Endodermal cell (in vitro differentiated cells): ENCODE measurements at places on chromosomes 13 and 19. TPM values are rescaled to one million over a fixed set of nuclear protein-coding genes. Genes with fewer than 3 reads are reported as not detected.

RGCC gene
- total RNA-seq, result 4.5 and 5.4 TPM in 2 replicates

IQCN gene
- 3.0 to 4.3 TPM (median 3.3 TPM) in 3 replicates for total RNA-seq

LAIR2 gene
- not detected in 2 replicates for total RNA-seq

IFI30 gene
- total RNA-seq, result 11.0 and 11.1 TPM in 2 replicates

GFY gene
- total RNA-seq, result 0.18 and 0.20 TPM in 2 replicates

ZNF99 gene
- total RNA-seq, result not detected in 2 replicates

CEACAM20 gene
- not detected in 2 replicates for total RNA-seq

ZNF493 gene
- 24.3 and 29.5 TPM in 2 replicates for total RNA-seq

RETN gene
- not detected in 2 replicates for total RNA-seq

URAD gene
- not detected in 3 replicates for total RNA-seq

NLRP12 gene
- total RNA-seq, result 0.20 to 0.56 TPM (median 0.23 TPM) in 3 replicates

CEACAM8 gene
- not detected in 3 replicates for total RNA-seq

DNA sequence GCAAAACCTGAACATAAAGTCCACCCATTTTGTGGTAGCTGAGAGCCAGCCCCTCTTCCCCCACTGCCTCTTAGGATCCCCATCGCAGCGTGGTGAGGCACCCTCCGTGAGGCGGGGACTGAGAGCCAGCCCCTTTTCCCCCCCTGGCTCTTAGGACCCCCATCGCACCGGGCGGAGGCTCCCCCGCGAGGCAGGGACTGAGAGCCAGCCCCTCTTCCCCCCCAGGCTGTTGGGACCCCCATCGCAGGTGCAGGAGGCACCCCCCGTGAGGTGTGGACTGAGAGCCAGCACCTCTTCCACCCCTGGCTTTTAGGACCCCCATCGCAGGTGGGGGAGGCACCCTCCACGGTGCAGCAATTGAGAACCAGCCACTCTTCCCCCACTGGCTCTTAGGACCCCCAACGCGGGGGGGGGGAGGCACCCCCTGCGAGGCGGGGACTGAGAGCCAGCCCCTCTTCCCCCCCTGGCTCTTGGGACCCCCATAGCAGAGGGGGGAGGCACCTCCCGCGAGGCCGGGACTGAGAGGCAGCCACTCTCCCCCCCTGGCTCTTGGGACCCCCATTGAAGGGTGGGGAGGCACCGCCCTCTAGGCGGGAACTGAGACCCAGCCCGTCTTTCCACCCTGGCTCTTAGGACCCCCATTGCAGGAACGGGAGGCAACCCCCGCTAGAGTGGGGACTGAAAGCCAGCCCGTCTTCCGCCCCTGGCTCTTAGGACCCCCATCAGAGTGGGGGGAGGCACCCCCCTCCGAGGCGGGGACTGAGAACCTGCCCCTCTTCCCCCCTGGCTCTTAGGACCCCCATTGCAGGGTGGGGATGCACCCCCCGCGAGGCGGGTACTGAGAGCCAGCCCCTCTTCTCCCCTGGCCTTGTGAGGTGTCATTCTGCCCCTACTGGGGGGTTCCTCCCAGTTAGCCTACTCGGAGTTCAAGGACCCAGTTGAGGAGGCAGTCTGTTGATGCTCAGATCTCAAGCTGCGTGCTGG lies 366.4 kb upstream of the SPRY2 start:
- no peak for DNase-seq

DNA sequence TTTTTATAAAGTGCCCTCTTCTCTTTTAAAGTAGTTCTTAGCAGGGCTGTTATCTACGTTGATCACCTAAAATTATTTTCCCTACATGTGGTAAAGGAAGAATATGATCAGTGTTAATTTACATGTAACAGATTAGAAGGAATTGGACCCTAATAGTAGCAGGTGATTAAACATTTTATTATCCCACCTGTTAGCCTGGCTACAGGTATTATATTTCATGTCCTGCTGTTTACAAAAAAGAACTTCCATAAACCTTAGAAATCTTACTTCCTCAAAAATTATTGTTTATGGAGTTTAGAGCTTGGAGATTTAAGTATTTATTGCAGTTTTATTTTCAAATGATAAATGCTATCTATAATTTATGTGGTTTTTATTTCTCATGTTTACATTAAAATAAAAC lies 1226.7 kb downstream of the UQCRFS1 start:
- no peak for DNase-seq

DNA sequence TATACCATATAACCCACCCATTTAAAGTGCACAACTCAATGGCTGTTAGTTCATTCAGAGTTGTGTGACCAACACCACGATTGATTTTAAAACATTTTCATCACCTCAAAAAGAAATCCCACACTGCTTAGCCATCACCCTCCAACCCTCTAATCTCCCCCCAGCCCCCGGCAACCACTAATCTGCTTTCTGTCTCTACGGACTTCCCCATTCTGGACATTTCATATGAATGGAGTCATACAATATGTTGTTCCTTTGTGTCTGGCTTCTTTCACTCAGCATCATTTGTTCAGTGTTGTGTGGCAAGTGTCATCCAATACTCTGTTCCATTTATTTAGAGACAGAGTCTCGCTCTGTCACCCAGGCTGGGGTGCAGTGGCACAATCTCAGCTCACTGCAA lies 4.0 kb upstream of the PNMA8B start:
- DNase-seq, result no peak

- DNase-seq, result no peak
These were observed 32.6 kb downstream of the STOML3 start for GRCh38 chr13:38957794-38958592.

GRCh38 chr19:42111811-42112210 lies 20.4 kb downstream of the POU2F2 start:
- no peak for DNase-seq

DNA sequence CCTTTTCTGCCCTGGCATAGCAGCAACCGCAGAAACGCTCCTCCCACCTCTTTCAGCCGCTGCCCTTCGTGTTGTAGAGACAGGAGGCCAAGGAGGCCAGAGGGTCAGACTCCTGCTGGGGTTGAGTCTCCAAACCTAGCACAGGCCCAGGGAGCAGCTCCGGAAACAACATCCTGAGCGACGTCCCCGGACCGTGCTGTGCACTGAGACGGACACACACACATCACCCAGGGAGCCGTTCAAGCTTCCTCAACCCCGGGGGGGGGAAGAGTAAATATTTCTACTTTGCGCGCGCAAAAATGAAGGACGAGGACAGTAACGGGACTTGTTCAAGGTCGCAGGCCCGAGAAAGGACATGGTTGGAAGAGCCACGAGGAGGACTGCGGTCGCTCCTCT lies 657 bp downstream of the ZNF550 start:
- DNase-seq, result peak; percentile 64

DNA sequence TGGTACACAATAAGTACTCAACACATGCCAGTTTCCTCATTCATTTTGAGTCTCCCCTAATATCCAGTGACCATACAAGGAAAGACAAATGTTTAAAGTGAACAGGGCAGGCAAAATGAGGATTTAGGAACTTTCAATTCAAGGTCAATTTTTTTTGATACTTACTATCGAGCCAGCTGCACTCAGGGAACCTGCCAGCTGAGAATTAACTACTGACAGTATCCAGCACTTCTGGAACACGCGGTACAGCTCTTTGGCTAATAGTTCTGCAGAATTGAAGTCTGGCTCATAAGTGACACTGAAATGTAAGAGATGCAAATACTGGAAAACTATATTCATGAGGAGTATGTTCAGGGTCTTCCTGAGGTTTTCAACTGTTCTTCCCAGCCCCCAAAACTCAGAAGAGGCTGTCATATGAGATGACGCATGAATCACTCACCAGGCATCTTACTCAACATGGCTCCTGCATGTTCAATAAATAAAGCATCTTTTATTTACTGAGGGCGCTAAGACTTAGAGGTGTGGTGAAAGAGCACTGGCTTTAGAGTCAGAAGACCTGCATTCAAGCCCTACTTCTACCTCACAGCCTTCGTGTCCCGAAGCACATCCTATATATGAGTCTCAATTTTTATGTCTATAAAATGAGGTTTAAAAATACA lies 25.6 kb downstream of the RUBCNL start:
- DNase-seq, result no peak

DNA sequence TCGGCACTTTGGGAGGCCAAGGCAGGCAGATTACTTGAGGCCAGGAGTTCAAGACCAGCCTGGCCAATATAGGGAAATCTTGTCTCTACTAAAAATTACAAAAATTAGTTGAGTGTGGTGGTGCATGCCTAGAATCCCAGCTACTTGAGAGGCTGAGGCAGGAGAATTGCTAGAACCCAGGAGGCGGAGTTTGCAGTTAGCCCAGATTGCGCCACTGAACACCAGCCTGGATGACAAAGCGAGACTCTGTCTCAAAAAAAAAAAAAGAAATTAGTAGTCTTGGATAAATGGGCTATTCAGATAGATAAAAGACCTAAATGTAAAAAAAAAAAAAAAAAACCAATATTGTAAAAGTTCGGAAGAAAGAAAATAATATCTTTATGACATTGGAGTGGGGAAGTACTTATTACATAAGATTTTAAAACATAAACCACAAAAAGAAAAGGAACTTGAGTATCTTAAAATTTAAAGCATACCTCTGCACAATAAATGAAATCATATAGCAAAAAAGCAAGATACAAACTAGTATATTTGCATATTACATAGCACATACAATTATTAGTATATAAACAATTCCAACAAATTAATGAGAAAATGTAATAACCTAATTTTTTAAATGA lies 26.7 kb upstream of the RNASEH2B start:
- DNase-seq, result no peak

DNA sequence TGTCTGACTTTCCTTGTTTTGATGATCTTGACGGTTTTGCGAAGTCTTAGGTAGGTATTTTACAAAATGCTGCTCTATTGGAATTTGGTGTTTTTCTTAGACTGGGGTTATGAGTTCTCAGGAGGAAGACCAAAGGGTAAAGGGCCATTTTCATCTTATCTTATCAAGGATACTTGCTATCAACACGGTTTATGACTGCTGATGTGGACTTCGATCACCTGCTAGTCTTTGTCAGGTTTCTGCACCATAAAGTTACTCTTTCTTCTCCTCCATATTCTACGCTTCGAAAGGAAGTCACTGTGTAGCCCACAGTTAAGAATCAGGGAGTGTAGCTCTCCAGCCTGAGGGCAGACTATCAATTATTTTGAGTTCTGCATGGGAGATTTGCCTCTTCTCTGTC lies 7.4 kb upstream of the CEBPG start:
- no peak for DNase-seq

DNA sequence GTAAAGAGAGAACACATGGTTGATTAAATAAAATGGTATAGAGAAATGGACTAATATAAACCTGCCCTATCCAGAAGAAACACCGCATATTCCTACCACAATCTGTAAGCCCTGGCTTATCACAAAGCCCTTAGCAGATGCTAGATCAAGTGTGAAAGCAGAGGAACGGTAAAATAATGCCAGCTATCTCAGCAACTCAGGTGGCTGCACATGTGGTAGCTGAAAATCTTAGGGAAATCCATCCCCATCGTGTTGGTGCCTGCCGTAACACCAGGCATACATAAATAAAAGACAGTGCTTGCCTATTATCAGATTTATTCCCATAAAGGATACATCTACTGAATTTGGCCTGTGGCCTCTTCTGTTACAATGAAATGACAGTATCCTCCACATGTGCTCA lies 304.1 kb upstream of the MAB21L1 start:
- no peak for DNase-seq

GRCh38 chr13:79987323-79987722 lies 353.6 kb downstream of the SPRY2 start:
- DNase-seq, result no peak

- DNase-seq, result no peak
These were observed 35.3 kb downstream of the FPR3 start for GRCh38 chr19:51830274-51830673.

- DNase-seq, result no peak
These were observed 39.6 kb downstream of the C1QTNF9 start for GRCh38 chr13:24348797-24349515.

GRCh38 chr13:104571161-104571892 lies 1505.1 kb upstream of the SLC10A2 start:
- peak; percentile 91 for DNase-seq

GRCh38 chr19:11191934-11192333 lies 5.4 kb downstream of the KANK2 start:
- DNase-seq, result no peak

DNA sequence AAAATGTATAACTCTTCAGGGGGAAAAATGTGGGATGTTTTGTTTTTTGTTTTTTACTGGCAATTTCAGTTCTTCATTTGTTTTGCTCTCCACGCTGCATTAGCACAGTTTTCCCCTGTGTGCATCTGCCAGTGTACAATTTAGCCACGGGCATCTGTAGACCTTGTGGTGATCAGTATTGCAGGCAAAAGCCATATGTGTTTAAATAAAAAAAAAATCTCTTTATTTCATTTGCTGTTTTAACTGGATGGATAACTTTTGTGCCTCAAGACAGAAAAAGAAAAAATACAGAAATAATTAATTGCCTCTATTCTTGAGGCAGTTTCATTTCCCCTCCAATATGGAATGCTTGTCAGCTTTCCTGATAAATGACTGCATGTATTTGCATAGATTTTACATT lies 7.9 kb upstream of the MAB21L1 start:
- no peak for DNase-seq

DNA sequence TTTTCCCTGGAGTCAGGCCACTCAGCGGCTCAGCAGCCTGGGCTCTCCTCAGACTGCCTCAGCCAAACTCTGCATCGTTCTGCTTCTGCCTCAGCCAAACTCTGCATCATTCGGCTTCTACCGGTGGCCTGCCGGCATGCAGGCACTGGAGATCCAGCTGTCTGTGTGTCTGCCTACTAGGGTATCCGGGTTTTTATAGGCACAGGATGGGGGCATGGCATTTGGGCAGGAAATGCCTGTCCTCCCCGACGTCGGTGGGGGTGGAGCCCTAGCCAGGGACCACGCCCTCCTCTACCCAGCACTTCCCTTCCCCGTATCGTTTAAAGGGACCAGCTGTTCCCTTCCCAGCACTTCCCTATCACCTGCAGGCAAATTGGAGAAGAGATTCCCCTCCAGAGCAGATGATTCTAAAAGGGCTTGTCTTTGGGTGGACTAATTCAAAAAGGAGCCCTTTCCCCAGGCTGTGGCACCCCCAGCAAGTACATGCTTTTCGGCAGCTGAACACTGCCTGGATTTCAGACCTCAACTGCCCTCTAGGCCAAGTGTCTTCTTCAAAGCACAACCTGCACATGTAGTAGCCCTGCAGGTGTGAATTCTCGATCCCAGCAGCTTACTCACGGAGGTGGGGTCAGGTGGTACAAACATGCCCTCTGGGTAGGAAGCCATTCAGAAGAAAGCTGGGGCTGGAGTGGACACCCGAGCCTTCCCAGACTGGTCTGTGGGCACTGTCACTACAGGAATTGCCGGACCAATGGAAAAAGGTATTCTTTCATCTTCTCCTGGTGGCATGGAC lies 25.4 kb upstream of the GPR12 start:
- DNase-seq, result peak; percentile 71

DNA sequence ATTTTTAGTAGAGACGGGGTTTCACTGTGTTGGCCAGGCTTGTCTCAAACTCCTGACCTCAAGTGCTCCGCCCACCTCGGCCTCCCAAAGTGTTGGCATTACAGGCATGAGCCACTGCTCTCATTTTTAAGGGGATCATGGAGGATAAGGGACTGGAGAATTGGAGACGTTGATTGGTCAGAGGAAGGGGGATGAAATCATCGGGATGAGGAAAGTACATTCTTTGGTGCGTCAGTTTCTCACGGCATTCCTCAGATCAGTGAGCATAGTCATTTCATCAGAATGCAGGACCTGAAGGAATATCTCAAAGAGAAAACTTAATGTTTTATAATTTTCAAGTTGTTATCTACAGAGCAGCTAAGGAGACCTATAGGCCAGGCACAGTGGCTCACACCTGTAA lies 14.0 kb downstream of the ZNF114 start:
- no peak for DNase-seq
